ENCODE measurements at places on chromosomes 3 and 15. TPM values are rescaled to one million over a fixed set of nuclear protein-coding genes. Genes with fewer than 3 reads are reported as not detected.

SNTN gene
- total RNA-seq = not detected

DAZL gene
- total RNA-seq = not detected

ANKRD34C gene
- not detected for total RNA-seq

MRPL47 gene
- total RNA-seq = 28.6 TPM

SERINC4 gene
- 0.36 TPM for total RNA-seq

FBXO40 gene
- total RNA-seq = not detected

SUCNR1 gene
- total RNA-seq = not detected

CNTN3 gene
- not detected for total RNA-seq

PLD1 gene
- 0.22 TPM for total RNA-seq

TNK2 gene
- total RNA-seq = 171 TPM

PPARG gene
- total RNA-seq = 0.27 TPM

DNA sequence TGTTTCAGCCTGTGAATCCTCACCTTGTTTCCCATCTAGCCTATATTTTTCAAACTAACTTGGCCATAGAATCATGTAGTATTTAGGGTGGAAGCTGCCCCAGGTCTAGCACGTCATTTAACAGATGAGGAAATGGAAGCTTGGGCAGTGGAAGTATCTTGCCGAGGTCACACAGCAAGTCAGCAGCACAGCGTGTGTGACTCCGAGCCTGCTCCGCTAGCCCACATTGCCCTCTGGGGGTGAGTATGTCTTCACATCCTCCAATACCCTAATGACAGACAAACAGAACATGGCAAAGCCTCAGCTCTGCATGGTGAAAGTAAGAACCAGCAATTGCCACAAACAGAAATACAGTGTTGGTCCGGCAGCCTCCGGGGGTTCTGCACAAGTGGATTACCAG lies 2.2 kb upstream of the CCR5 start:
- H3K4me3 ChIP-seq = no peak overlapping the region
- H3K27me3 ChIP-seq = no peaks in the 10 kb centered on the region
- peaks cover 57% of the 10 kb centered on the region for H3K4me1 ChIP-seq
- H3K27ac ChIP-seq = no peak overlapping the region
- DNase-seq = peak; percentile 45

GRCh38 chr15:48493084-48493762 lies 152.3 kb downstream of the FBN1 start:
- no peak overlapping the region for H3K4me3 ChIP-seq
- H3K27me3 ChIP-seq = no peaks in the 10 kb centered on the region
- H3K27ac ChIP-seq = no peak overlapping the region
- no peaks in the 10 kb centered on the region for H3K36me3 ChIP-seq
- no peaks in the 10 kb centered on the region for H3K4me1 ChIP-seq
- no peak for DNase-seq

GRCh38 chr3:37970802-37971201 lies 19.8 kb upstream of the VILL start:
- no peaks in the 10 kb centered on the region for H3K27me3 ChIP-seq
- no peak overlapping the region for H3K27ac ChIP-seq
- no peaks in the 10 kb centered on the region for H3K36me3 ChIP-seq
- peaks cover 10% of the 10 kb centered on the region for H3K4me1 ChIP-seq
- DNase-seq = no peak
- no peak overlapping the region for H3K4me3 ChIP-seq

GRCh38 chr3:51953445-51953844 lies 1.7 kb upstream of the GPR62 start:
- DNase-seq = no peak
- H3K36me3 ChIP-seq = peaks cover 2% of the 10 kb centered on the region
- peaks cover 28% of the 10 kb centered on the region for H3K27me3 ChIP-seq
- H3K4me3 ChIP-seq = no peak overlapping the region

GRCh38 chr3:147943265-147943945 lies 534.2 kb downstream of the ZIC1 start:
- H3K27ac ChIP-seq = no peak overlapping the region
- H3K4me3 ChIP-seq = no peak overlapping the region
- no peaks in the 10 kb centered on the region for H3K27me3 ChIP-seq
- no peaks in the 10 kb centered on the region for H3K4me1 ChIP-seq
- H3K36me3 ChIP-seq = no peaks in the 10 kb centered on the region

DNA sequence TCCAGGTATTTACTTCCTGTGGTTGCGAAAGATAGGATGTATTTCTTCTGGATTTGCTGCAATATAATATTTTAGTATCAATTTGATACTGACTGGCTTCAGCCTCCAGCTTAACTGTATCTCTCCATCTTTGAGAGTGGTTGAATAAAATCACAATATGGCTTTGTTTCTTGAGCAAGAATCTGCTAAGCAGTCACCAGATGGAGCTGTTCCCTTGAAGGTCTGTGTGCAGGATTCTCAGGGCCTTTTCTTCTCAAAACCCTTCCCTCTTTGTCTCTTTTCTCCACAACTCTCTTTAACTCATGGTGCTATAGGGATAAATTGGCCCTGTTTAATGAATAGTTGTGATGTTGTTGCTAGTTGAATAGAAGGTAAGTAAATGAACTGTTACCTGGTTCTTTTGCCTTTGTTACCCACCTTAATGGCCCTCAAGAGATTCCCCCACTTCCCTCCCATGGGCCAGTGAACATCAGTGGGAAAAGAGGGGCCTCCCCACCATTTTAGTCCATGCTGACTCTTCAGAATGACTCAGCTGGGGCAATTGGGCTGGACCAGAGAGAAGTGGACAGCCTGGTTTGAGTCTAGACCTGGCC lies 34.8 kb upstream of the RAB6B start:
- peaks cover 9% of the 10 kb centered on the region for H3K27me3 ChIP-seq
- no peak overlapping the region for H3K27ac ChIP-seq
- H3K36me3 ChIP-seq = no peaks in the 10 kb centered on the region
- no peak for DNase-seq
- peaks cover 14% of the 10 kb centered on the region for H3K4me1 ChIP-seq
- H3K4me3 ChIP-seq = no peak overlapping the region

- no peak for DNase-seq
- H3K36me3 ChIP-seq = no peaks in the 10 kb centered on the region
- no peaks in the 10 kb centered on the region for H3K4me1 ChIP-seq
- H3K27ac ChIP-seq = no peak overlapping the region
These were observed 42.0 kb upstream of the GCSAM start for GRCh38 chr3:112175037-112175436.

GRCh38 chr3:183283886-183284285 lies 30.8 kb downstream of the B3GNT5 start:
- no peaks in the 10 kb centered on the region for H3K36me3 ChIP-seq
- no peak overlapping the region for H3K4me3 ChIP-seq
- no peak overlapping the region for H3K27ac ChIP-seq

GRCh38 chr3:113505867-113506266 lies 9.1 kb downstream of the SPICE1 start:
- DNase-seq = no peak
- H3K4me3 ChIP-seq = no peak overlapping the region
- H3K4me1 ChIP-seq = no peaks in the 10 kb centered on the region
- peaks cover 13% of the 10 kb centered on the region for H3K36me3 ChIP-seq
- no peaks in the 10 kb centered on the region for H3K27me3 ChIP-seq

- no peaks in the 10 kb centered on the region for H3K27me3 ChIP-seq
- no peak overlapping the region for H3K4me3 ChIP-seq
- H3K36me3 ChIP-seq = no peaks in the 10 kb centered on the region
- H3K4me1 ChIP-seq = no peaks in the 10 kb centered on the region
- no peak for DNase-seq
These were observed 58.0 kb upstream of the SLC25A26 start for GRCh38 chr3:66162766-66163165.

- no peak overlapping the region for H3K27ac ChIP-seq
- H3K4me1 ChIP-seq = no peaks in the 10 kb centered on the region
- H3K36me3 ChIP-seq = no peaks in the 10 kb centered on the region
- peaks cover 2% of the 10 kb centered on the region for H3K27me3 ChIP-seq
- H3K4me3 ChIP-seq = no peak overlapping the region
- no peak for DNase-seq
These were observed 27.6 kb downstream of the SLC28A1 start for GRCh38 chr15:84911879-84912660.

GRCh38 chr3:155714295-155714718 lies 30.6 kb downstream of the PLCH1 start:
- DNase-seq = no peak
- no peaks in the 10 kb centered on the region for H3K4me1 ChIP-seq
- no peak overlapping the region for H3K27ac ChIP-seq
- no peaks in the 10 kb centered on the region for H3K27me3 ChIP-seq

- peaks cover 5% of the 10 kb centered on the region for H3K36me3 ChIP-seq
- DNase-seq = no peak
- H3K27me3 ChIP-seq = no peaks in the 10 kb centered on the region
- H3K4me1 ChIP-seq = no peaks in the 10 kb centered on the region
- no peak overlapping the region for H3K27ac ChIP-seq
- no peak overlapping the region for H3K4me3 ChIP-seq
These were observed 210.3 kb upstream of the CGNL1 start for GRCh38 chr15:57165992-57166391.

DNA sequence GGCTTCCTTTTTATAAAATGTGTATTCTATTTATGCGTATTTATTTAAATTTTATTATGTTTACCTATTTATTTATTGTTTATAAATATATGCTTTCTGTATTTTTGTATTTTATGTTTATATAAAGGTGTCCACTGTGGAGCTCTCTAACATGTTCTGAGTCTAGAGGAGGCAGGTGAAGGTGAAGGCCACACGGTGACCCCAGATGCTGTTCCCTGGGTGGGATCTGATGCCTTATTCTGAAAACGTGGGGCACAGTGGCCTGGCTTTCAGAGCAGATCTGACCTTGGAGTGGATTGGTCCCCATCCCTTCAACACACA lies 104.7 kb upstream of the SLC7A14 start:
- H3K4me1 ChIP-seq = no peaks in the 10 kb centered on the region
- no peak overlapping the region for H3K4me3 ChIP-seq
- no peak overlapping the region for H3K27ac ChIP-seq
- DNase-seq = no peak
- H3K27me3 ChIP-seq = no peaks in the 10 kb centered on the region

DNA sequence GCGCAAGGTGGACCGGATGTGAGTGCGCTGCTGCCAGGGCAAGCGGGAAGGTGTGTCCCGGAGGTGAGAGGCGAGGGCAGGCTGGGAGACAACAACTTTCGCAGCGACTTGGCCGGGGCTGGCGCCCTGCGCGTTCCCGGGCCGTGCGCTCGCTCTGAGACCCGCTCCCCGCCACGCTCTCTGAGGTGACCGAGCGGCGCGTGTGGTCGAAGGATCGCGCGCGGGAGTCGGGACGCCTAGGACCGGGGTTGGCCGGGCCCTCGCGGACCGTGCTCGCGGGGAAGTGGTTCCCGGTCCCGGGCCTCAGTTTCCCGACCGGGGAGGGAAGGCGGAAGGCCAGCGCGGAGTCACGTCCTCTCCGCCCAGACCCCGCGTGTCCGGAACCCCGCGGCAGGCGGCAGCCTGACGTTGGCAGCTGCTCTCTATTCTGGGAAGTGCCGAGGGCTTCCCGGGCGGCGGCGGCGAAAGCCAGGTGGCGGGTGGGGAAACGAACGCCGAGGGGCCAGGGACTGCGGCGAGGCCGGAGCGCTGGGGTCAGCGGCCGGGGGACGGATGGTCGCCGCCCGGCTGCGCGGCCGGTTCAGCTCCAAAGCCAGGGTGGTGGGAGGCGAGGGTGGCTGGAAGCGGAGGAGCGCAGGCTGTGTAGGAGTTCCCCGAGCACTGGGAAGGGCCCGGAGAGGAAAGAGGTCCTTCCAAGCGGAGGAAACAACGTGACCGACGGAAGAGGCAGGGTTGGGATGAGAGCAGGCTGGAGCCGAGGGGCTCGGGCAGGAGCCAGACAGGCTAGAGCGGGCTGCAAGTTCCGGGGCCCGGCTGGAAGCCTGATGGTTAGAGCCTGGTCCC lies 1.0 kb upstream of the IGF2BP2 start:
- peaks cover 27% of the 10 kb centered on the region for H3K4me1 ChIP-seq
- peak overlapping the region; percentile 47 for H3K4me3 ChIP-seq
- H3K27ac ChIP-seq = no peak overlapping the region
- no peaks in the 10 kb centered on the region for H3K36me3 ChIP-seq

DNA sequence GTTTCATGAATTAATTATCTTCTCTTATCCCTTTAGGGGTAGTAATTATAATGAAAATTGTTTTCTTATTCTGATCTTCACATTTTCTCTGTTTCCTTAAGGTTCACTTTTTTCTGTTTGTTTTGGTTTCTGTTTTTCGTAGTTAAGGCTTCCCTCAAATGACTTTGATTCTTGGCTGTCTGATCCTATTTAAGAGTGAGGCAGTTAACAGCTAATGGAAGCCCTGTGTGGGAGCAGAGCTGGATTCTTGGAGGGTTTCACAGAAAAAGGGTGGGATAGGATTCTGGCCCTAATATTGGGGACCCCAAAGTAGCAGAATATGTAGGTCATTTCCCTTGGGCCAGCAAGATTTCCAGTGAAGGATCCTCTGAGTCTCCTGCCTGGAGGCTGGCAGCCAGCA lies 6.8 kb upstream of the AMOTL2 start:
- H3K4me1 ChIP-seq = no peaks in the 10 kb centered on the region
- no peak for DNase-seq
- no peaks in the 10 kb centered on the region for H3K27me3 ChIP-seq
- no peak overlapping the region for H3K4me3 ChIP-seq

DNA sequence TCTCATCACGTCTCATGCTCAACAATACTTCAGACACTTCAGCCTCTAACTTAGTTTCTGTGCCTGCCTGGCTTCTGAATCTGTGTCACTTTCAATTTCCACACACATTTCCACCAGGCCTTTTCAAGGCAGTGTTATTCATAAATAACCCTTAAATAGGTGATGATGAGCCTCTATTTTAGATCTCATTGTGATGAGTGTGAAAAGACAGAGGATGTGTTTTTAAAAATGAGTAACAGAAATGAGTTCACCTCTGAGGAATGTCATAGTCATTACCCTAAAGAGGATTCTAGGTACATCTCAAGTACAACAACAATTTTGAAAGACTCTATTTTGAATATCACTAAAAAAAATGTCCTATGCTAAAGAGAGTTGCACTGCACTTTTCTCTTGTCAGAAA lies 64.6 kb downstream of the STAC start:
- DNase-seq = no peak
- H3K36me3 ChIP-seq = no peaks in the 10 kb centered on the region
- H3K4me1 ChIP-seq = no peaks in the 10 kb centered on the region
- H3K27ac ChIP-seq = no peak overlapping the region

DNA sequence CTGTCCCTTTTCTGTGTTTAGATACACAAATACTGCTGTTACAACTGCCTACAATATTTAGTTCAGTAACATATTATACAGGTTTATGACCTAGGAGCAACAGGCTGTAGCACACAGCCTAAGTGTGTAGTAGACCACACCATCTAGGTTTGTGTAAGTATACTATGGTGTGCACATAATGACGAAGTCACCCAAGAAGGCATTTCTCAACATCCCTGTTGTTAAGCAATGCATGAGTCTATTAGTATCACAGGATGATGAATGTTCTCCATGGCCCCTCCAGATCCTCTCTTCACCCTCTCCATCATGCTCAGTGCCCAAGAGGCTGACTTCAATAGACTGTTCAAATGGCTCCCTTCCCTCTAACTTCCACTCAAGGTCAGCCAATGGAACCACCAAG lies 14.6 kb upstream of the SEC62 start:
- no peak overlapping the region for H3K4me3 ChIP-seq
- no peak for DNase-seq

Data from CD4-positive, alpha-beta T cell (primary cell).